ENCODE measurements at places on chromosomes 7 and 10. TPM values are rescaled to one million over a fixed set of nuclear protein-coding genes. Genes with fewer than 3 reads are reported as not detected.

GRCh38 chr7:44278451-44279161 is 46.8 kb downstream of the CAMK2B start:
- H3K27ac ChIP-seq: no peak overlapping the region
- H3K27me3 ChIP-seq: peaks cover 2% of the 10 kb centered on the region
- no peak for DNase-seq
- no peaks in the 10 kb centered on the region for H3K4me1 ChIP-seq
- no peaks in the 10 kb centered on the region for H3K36me3 ChIP-seq

DNA sequence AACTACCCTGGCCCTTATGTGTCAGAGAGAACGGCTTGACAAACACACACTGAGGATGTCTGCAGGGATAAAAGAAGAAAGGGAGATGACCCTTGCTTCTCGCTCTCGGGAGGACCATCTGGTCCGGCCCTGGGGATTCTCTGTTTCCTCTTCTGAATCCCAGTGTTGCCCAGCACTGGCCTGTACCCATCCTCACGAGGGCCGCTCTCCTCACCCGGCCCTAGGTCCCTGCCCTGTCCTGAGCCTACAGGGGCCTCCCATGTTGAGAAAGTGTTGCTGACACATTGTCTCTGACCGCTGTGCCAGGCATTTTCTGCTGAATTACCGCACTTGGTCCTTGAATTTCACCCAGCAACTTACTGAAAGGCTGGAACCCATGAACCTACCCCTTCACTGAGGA is 171.9 kb upstream of the LANCL2 start:
- peaks cover 26% of the 10 kb centered on the region for H3K27me3 ChIP-seq
- DNase-seq: no peak
- no peaks in the 10 kb centered on the region for H3K36me3 ChIP-seq
- no peak overlapping the region for H3K27ac ChIP-seq
- H3K4me1 ChIP-seq: no peaks in the 10 kb centered on the region
- H3K4me3 ChIP-seq: no peak overlapping the region

- peak; percentile 75 for DNase-seq
- H3K36me3 ChIP-seq: peaks cover 57% of the 10 kb centered on the region
- peak overlapping the region; percentile 88 for H3K4me3 ChIP-seq
- H3K27ac ChIP-seq: peak overlapping the region; percentile 99
- H3K27me3 ChIP-seq: peaks cover 5% of the 10 kb centered on the region
Measured at GRCh38 chr7:50304911-50305582, 531 bp downstream of the IKZF1 start.

GRCh38 chr7:18553605-18554003 is 58.1 kb downstream of the HDAC9 start:
- H3K4me3 ChIP-seq: no peak overlapping the region
- H3K4me1 ChIP-seq: no peaks in the 10 kb centered on the region
- H3K36me3 ChIP-seq: no peaks in the 10 kb centered on the region
- no peak for DNase-seq

DNA sequence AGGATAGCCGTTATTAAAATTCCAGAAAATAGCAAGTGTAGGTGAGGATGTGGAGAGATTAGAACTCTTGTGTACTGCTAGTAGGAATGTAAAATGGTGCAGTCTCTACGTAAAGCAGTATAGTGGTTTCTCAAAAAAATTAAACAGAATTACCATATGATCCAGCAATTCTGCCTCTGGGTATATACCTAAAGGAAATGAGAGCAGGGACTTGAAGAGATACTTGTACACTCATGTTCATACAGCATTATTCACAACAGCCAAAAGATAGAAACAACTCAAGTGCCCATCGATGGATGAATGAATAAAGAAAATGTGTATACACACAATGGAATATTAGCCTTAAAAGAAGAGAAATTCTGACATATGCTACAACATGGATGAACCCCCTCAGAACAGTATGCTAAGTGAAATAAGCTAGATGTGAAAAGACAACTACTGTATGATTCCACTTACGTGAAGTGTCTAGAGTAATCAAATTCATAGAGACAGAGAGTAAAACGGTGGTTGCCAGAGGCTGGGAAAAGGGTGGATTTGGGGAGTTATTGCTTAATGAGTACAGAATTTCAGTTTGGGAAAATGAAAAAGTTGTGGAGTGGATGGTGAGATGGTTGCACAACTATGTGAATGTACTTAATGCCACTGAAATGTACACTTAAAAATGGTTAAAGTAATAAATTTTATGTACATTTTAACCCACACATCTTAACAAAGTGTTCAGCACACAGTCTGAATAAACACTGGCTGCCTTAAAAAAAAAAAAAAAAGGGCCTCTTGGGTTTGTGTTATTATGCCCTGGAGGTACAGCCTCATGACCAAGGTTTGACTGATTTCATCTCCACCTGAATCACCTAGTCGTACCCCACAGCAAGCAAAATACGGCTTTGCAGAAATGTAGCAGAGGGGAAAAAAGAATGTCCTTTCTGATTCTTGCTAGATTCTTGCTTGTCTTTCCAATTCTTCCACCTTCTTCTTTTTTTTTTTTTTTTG is 26.2 kb downstream of the BUB3 start:
- peaks cover 69% of the 10 kb centered on the region for H3K36me3 ChIP-seq
- H3K27ac ChIP-seq: no peak overlapping the region
- no peaks in the 10 kb centered on the region for H3K4me1 ChIP-seq
- H3K4me3 ChIP-seq: no peak overlapping the region
- no peak for DNase-seq
- H3K27me3 ChIP-seq: no peaks in the 10 kb centered on the region

- H3K27ac ChIP-seq: no peak overlapping the region
- no peak for DNase-seq
- H3K27me3 ChIP-seq: no peaks in the 10 kb centered on the region
- H3K36me3 ChIP-seq: peaks cover 4% of the 10 kb centered on the region
- no peak overlapping the region for H3K4me3 ChIP-seq
Measured at GRCh38 chr10:35223016-35223415, 96.4 kb downstream of the CREM start.

GRCh38 chr7:81330108-81330507 is 411.3 kb upstream of the SEMA3C start:
- H3K36me3 ChIP-seq: no peaks in the 10 kb centered on the region
- H3K4me1 ChIP-seq: no peaks in the 10 kb centered on the region
- no peak overlapping the region for H3K27ac ChIP-seq
- H3K4me3 ChIP-seq: no peak overlapping the region
- no peak for DNase-seq

- H3K27me3 ChIP-seq: no peaks in the 10 kb centered on the region
- no peak overlapping the region for H3K27ac ChIP-seq
- no peak for DNase-seq
- H3K36me3 ChIP-seq: peaks cover 24% of the 10 kb centered on the region
- no peak overlapping the region for H3K4me3 ChIP-seq
Measured at GRCh38 chr10:35007858-35008301, 82.3 kb downstream of the CUL2 start.

DNA sequence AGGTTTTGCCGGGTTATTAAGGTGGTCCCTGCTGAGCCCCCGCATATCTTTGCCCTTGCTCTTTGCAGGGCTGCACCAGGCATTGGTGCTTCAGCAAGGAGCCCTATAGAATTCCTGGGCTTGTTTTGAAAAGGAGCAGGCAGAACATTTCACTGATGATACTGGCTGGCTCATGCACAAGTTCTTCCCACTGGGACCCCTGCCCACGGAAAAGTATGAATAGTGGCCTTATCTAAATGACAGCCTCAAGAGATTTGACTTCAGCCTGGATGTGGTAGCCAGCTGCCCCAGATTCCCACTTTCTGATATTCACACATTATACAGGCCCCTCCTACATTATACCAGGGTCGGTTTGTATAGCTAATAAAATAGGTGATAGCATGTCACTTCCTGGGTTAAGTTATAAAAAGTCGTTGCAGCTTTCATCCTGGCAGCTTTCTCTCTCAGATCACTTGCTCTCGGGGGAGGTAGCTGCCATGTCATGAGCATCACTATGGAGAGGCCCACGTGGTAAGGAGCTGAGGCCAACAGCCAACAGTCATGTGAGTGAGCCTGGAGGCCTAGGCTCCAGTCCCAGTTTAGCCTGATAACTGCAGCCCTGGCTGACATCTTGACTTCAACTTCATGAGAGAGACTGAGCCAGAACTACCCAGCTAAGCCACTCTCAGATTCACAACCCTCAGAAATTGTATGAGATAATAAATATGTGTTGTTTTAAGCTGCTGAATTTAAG is 16.8 kb upstream of the CRTAC1 start:
- H3K36me3 ChIP-seq: no peaks in the 10 kb centered on the region
- peaks cover 30% of the 10 kb centered on the region for H3K27me3 ChIP-seq
- no peak for DNase-seq
- no peak overlapping the region for H3K27ac ChIP-seq
- no peak overlapping the region for H3K4me3 ChIP-seq
- H3K4me1 ChIP-seq: no peaks in the 10 kb centered on the region

- H3K27ac ChIP-seq: no peak overlapping the region
- H3K4me1 ChIP-seq: no peaks in the 10 kb centered on the region
- no peaks in the 10 kb centered on the region for H3K36me3 ChIP-seq
- DNase-seq: no peak
Measured at GRCh38 chr10:131806646-131807317, 94.0 kb upstream of the PPP2R2D start.

DNA sequence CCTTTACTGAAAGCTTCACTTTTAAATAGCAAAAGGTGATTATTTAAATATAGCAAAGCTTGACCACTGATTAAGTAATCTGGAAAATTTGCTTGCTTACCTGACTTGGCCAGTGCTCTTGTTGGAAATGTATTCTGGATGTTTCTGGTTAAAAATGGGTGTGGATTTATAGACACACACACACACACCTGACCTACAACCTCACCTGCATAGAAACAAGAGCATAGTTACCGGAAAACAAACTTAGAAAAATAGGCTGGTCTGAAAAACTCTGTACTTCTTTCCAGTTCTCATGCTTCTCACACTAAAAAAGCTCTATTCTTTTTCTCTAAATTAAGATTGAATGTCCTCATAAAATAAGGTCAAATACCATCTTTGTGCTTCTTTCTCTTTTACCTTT is at the start of gene AGR3:
Gene AGR3 (minus strand): TSS at position 140 of the 400 bp plus-strand sequence. CDS start 3,365 bp downstream, outside the sequence.
- H3K27ac ChIP-seq: no peak within 1 kb of the TSS
- H3K4me3 ChIP-seq: no peak within 1 kb of the TSS
- no peaks in the 10 kb centered on the region for H3K36me3 ChIP-seq
- no peaks in the 10 kb centered on the region for H3K4me1 ChIP-seq
- no peak for DNase-seq

Gene KNDC1
- 0.55 TPM for total RNA-seq

Gene ASIC3
- 6.2 TPM for total RNA-seq

Gene OR2A12
- total RNA-seq: not detected

Gene CAV2
- total RNA-seq: not detected

Gene ACTL6B
- total RNA-seq: not detected

Gene LAMB1
- not detected for total RNA-seq

Gene PROSER2
- 0.28 TPM for total RNA-seq

Gene PRKAR1B
- 13.1 TPM for total RNA-seq

Gene TCERG1L
- 0.08 TPM for total RNA-seq
